Thoracic aorta (tissue), 2 donors: ENCODE measurements at places on chromosomes 7 and 10.

GRCh38 chr10:108894402-108895301, 1028.7 kb downstream of the XPNPEP1 start:
- no peaks in the 10 kb centered on the region for H3K36me3 ChIP-seq
- H3K4me3 ChIP-seq, result no peak overlapping the region
- H3K4me1 ChIP-seq, result no peaks in the 10 kb centered on the region
- H3K27me3 ChIP-seq, result no peaks in the 10 kb centered on the region
- DNase-seq, result no peak

DNA sequence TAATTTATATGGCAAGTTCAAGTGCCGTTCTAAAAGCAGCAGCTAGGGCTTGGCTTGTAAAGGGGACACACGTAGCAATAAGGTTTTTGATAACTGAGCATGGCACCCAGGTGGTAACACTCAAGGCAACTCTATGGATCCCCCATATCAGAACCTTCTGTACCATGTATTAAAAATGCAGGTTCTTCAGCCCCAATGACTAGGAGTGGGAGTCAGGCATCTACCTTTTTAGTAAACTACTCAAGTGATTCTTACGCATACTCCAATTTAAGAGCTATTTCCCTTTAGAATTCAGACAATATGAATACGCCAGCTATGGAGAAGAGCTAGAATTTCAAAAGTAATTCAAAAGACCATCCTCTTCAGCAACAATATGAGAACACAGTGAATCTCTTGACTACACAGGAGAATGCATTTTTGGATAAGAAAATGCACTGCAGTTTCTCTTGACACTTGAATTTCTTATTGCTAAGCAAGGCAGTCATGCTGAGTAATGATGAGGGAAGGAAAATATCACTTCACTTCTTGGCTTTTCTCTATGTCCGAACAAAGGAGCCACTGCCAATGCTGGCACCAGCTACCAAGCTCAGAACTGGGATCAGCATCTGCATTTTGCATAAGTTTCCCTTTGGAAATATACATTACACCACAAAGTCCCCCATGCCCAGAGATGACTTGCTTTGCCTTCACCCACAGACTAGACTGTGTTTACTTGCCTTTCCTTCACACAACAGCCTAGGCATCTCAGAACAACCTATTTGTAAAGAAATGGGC, 53.5 kb downstream of the ABLIM1 start:
- no peaks in the 10 kb centered on the region for H3K27me3 ChIP-seq
- H3K27ac ChIP-seq, result peak overlapping the region; percentile 1
- no peak overlapping the region for H3K4me3 ChIP-seq
- no peak for DNase-seq
- peaks cover 4% of the 10 kb centered on the region for H3K4me1 ChIP-seq

- no peaks in the 10 kb centered on the region for H3K36me3 ChIP-seq
- DNase-seq, result no peak
- peaks cover 50% of the 10 kb centered on the region for H3K4me1 ChIP-seq
- H3K27ac ChIP-seq, result peak overlapping the region; percentile 68
- H3K4me3 ChIP-seq, result no peak overlapping the region
Measured at GRCh38 chr10:3043512-3044368, 23.6 kb upstream of the PFKP start.

- H3K36me3 ChIP-seq, result no peaks in the 10 kb centered on the region
- no peaks in the 10 kb centered on the region for H3K4me1 ChIP-seq
- DNase-seq, result no peak
- H3K4me3 ChIP-seq, result no peak overlapping the region
- no peak overlapping the region for H3K27ac ChIP-seq
Measured at GRCh38 chr7:70183278-70183677, 585.0 kb downstream of the AUTS2 start.

DNA sequence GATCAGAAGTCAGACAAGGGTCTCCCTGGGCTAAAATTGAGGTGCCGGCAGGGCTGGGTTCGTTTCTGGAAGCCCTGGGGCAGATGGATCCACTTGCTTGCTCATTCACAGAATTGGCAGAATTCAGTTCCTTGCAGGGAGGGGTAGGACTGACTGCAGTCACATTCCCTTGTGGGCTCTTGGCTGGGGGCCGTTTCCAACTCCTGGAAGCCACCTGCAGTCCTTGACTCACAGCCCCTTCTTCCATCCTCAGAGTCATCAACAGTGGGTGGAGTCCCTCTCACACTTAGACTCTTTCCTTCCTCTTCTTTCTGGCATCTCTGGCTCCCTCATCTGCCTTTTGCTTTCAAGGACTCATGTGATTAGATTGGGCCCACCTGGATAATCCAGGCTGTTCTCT, 54.6 kb upstream of the NANOS1 start:
- H3K27me3 ChIP-seq, result no peaks in the 10 kb centered on the region
- no peak for DNase-seq
- no peaks in the 10 kb centered on the region for H3K4me1 ChIP-seq
- H3K36me3 ChIP-seq, result no peaks in the 10 kb centered on the region
- H3K27ac ChIP-seq, result no peak overlapping the region
